ENCODE measurements at places on chromosomes 7 and 10. TPM values are rescaled to one million over a fixed set of nuclear protein-coding genes. Genes with fewer than 3 reads are reported as not detected.
A peak's percentile ranks its signal among the peaks of the same experiment; 100 is the strongest.

The ITGB8 gene
- total RNA-seq, result 4.9 TPM

DNA sequence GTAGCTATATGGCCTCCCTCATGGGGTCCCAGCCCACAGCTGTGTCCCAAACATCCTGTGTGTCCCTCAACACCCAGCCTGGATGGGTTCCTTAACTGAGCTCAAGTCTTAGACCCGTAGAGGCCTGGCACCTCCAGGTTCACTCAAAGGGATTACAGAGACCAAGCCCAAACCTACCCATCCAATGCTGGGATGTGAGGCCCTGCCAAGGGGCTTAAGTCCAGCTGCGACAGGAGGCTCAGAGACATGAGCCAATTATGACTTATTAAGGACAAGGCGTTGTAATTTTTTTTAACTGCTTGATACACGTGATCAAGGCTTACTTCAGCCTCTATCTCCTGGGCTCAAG lies 105.6 kb upstream of the RET start:
- no peaks in the 10 kb centered on the region for H3K36me3 ChIP-seq
- DNase-seq, result no peak

- H3K27me3 ChIP-seq, result no peaks in the 10 kb centered on the region
- no peak overlapping the region for H3K4me3 ChIP-seq
- DNase-seq, result no peak
- no peak overlapping the region for H3K27ac ChIP-seq
- H3K36me3 ChIP-seq, result peaks cover 4% of the 10 kb centered on the region
- H3K4me1 ChIP-seq, result peaks cover 5% of the 10 kb centered on the region
Measured at GRCh38 chr7:157267516-157267915, 69.3 kb upstream of the DNAJB6 start.

The AGR3 gene
- total RNA-seq, result not detected

GRCh38 chr10:28331841-28332240 lies 29.0 kb upstream of the MPP7 start:
- no peak overlapping the region for H3K4me3 ChIP-seq
- no peak for DNase-seq
- no peak overlapping the region for H3K27ac ChIP-seq
- no peaks in the 10 kb centered on the region for H3K4me1 ChIP-seq

DNA sequence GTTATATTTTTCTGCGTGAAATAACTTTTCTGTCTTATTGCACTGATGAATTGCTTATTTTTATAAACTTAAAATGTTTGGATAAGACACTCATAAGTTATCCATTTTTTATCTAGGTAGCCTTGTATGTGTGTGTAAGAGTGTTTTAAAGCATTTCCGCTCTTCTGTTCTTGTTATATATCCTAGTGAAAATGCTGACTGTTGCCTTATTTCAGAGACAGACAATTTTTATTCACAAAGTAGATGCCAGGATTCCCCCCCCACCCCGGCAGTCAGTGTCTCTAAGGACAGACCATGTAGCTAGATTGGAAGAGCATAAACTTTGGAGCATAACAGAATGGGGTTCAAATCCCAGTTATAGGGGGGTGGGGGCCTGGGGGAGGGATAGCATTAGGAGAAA lies 1.6 kb downstream of the SMC3 start:
- peaks cover 19% of the 10 kb centered on the region for H3K4me1 ChIP-seq
- no peak for DNase-seq
- peaks cover 41% of the 10 kb centered on the region for H3K36me3 ChIP-seq
- H3K27ac ChIP-seq, result peak overlapping the region; percentile 99

DNA sequence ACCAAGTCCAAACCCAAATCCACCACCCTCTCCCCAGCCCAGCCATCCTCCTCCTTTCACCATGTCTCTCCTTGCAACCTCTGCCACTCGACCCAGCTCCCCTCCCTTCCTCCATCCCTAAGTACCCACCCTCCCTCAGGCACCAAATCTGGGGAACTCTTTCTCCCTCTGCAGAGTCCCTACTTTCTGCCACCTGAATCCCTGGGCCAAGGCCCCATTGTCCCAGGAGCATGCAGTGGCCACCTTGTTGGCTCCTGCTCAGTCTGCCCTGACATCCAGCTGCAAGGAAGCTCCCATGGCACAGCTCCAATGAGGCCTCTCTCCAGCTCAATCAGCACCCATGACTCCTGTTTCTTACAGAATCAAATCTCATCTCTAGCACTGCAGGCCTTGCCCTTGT lies 5.5 kb upstream of the UNC5B start:
- peaks cover 3% of the 10 kb centered on the region for H3K4me1 ChIP-seq
- no peak overlapping the region for H3K27ac ChIP-seq
- peaks cover 46% of the 10 kb centered on the region for H3K27me3 ChIP-seq
- no peaks in the 10 kb centered on the region for H3K36me3 ChIP-seq

- H3K4me1 ChIP-seq, result no peaks in the 10 kb centered on the region
- no peak overlapping the region for H3K27ac ChIP-seq
- no peak for DNase-seq
- H3K36me3 ChIP-seq, result no peaks in the 10 kb centered on the region
Measured at GRCh38 chr7:153193144-153193595, 433.6 kb downstream of the ACTR3B start.

GRCh38 chr7:122344303-122344620 lies 39.7 kb upstream of the FEZF1 start:
- no peak for DNase-seq
- H3K4me1 ChIP-seq, result no peaks in the 10 kb centered on the region
- no peaks in the 10 kb centered on the region for H3K27me3 ChIP-seq
- no peak overlapping the region for H3K4me3 ChIP-seq
- H3K36me3 ChIP-seq, result no peaks in the 10 kb centered on the region
- no peak overlapping the region for H3K27ac ChIP-seq
